Endothelial cell (in vitro differentiated cells): ENCODE measurements at places on chromosomes 1 and 21. TPM values are rescaled to one million over a fixed set of nuclear protein-coding genes. Genes with fewer than 3 reads are reported as not detected.
A peak's percentile ranks its signal among the peaks of the same experiment; 100 is the strongest.

GRCh38 chr1:205066141-205066818 lies 18.0 kb downstream of the TMEM81 start:
- no peak overlapping the region for H3K4me3 ChIP-seq
- DNase-seq, result no peak
- no peaks in the 10 kb centered on the region for H3K4me1 ChIP-seq
- no peaks in the 10 kb centered on the region for H3K36me3 ChIP-seq

- peaks cover under 1% of the 10 kb centered on the region for H3K27me3 ChIP-seq
- peaks cover under 1% of the 10 kb centered on the region for H3K4me1 ChIP-seq
- H3K4me3 ChIP-seq, result no peak overlapping the region
- DNase-seq, result no peak
Measured at GRCh38 chr1:228148935-228149405, 760 bp upstream of the GJC2 start.

DNA sequence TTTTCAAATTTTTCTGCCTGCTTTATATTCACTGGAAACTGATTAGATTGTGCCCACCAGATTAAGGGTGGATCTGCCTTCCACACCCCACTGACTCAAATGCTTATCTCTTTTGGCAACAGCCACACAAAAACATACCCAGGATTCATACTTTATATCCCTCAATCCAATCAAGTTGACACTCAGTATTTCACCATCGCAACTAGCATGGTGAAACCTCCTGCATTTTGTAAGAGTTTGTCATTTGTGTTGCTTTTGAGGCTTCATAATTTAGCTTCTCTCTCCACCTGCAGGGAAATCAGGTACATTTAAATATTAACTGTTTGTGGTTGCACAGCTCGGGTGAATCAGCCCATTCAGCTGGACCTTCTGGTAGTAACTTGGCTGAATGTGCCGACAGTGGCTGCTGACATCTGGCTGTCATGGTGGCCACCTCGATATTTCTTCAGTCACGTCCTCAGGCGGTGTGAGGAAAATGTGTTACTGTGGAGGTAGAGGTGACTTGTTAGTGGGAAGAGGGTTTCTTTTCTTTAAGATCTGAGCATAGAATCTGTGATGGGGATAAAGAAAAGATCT lies 224.0 kb downstream of the PTBP2 start:
- no peak overlapping the region for H3K4me3 ChIP-seq
- H3K27ac ChIP-seq, result no peak overlapping the region
- no peaks in the 10 kb centered on the region for H3K36me3 ChIP-seq
- H3K4me1 ChIP-seq, result no peaks in the 10 kb centered on the region
- peaks cover 1% of the 10 kb centered on the region for H3K27me3 ChIP-seq

- no peaks in the 10 kb centered on the region for H3K4me1 ChIP-seq
- no peaks in the 10 kb centered on the region for H3K27me3 ChIP-seq
- no peak overlapping the region for H3K4me3 ChIP-seq
- H3K27ac ChIP-seq, result no peak overlapping the region
Measured at GRCh38 chr1:36040238-36040637, 43.7 kb upstream of the TEKT2 start.

DNA sequence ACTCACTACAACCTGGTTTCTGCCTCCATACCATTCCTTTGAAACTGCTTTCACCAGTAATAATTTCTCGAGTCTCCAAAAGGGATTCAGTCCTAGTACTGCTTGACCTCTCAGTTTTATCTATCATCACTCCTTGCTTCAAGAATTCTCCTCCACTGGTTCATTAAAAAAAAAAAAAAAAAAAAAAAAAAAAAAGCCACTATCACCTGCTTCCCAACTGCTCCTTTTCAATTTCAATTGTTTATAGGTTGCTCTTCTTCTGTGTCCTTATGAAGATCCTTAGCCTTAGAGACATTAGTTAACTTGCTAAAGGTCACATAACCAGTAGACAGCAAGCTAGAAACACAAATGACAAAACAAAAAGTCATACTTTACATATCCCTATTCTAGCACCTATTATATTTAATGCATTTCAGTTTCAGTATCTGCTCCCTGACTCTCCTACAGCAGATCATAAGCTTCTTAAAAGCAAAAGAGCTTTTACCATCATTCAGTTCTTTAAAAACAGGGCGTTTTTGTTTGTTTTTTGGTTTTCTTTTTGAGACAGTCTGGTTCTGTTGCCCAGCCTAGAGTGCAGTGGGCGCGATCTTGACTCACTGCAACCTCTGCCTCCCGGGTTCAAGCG lies 7.1 kb downstream of the NRDC start:
- no peaks in the 10 kb centered on the region for H3K36me3 ChIP-seq
- H3K4me3 ChIP-seq, result no peak overlapping the region
- H3K27ac ChIP-seq, result no peak overlapping the region
- DNase-seq, result no peak
- peaks cover 2% of the 10 kb centered on the region for H3K27me3 ChIP-seq

DNA sequence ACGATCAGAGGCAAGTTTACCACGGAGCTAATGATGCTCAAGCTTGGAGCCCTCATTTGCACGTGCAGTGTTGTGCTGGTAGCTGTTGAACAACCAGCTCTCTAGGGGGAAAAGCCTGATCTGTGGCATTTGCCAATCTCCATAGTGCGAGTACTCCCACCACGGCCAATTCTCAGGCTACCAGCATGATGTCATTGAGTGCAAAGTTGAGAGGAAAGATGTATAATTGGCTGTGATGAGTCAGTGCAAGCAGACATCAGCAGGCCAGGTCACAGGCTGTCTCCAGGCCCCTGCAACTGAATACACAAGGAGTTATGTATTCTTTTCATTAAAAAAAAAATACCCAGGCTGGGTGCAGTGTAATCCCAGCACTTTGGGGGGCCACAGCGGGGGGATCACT lies 233.1 kb upstream of the VAMP3 start:
- no peaks in the 10 kb centered on the region for H3K4me1 ChIP-seq
- H3K27ac ChIP-seq, result no peak overlapping the region
- peaks cover 5% of the 10 kb centered on the region for H3K27me3 ChIP-seq
- no peaks in the 10 kb centered on the region for H3K36me3 ChIP-seq

GRCh38 chr1:98099501-98099900 lies 178.7 kb upstream of the DPYD start:
- no peak overlapping the region for H3K27ac ChIP-seq
- H3K4me3 ChIP-seq, result no peak overlapping the region
- no peaks in the 10 kb centered on the region for H3K4me1 ChIP-seq
- no peaks in the 10 kb centered on the region for H3K27me3 ChIP-seq
- no peak for DNase-seq
- no peaks in the 10 kb centered on the region for H3K36me3 ChIP-seq

- no peak for DNase-seq
- peaks cover 3% of the 10 kb centered on the region for H3K36me3 ChIP-seq
- H3K27ac ChIP-seq, result no peak overlapping the region
- H3K27me3 ChIP-seq, result peaks cover 2% of the 10 kb centered on the region
- no peak overlapping the region for H3K4me3 ChIP-seq
Measured at GRCh38 chr1:176068256-176068655, 138.8 kb downstream of the COP1 start.

DNA sequence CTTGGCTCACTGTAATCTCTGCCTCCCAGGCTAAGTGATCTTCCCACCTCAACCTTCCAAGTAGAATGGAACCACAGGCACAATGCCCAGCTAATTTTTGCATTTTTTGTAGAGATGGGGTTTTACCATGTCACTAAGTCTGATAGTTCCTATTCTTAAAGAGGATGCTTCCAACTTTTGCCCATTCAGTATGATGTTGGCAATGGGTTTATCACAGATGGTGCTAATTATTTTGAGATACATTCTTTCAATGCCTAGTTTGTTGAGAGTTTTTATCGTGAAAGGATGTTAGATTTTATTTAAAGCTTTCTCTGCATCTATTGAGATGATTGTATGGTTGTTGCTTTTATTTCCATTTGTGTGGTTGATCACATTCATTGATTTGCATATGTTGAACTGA lies 103.9 kb downstream of the SLC44A5 start:
- no peak overlapping the region for H3K4me3 ChIP-seq
- no peak for DNase-seq
- H3K4me1 ChIP-seq, result no peaks in the 10 kb centered on the region
- no peaks in the 10 kb centered on the region for H3K36me3 ChIP-seq
- H3K27me3 ChIP-seq, result peaks cover 3% of the 10 kb centered on the region

- DNase-seq, result no peak
- no peak overlapping the region for H3K27ac ChIP-seq
- H3K27me3 ChIP-seq, result peaks cover 1% of the 10 kb centered on the region
- peaks cover 22% of the 10 kb centered on the region for H3K36me3 ChIP-seq
- H3K4me1 ChIP-seq, result no peaks in the 10 kb centered on the region
- H3K4me3 ChIP-seq, result no peak overlapping the region
Measured at GRCh38 chr1:26945138-26945537, 15.1 kb downstream of the KDF1 start.

GRCh38 chr1:210620867-210621488 lies 292.3 kb downstream of the HHAT start:
- no peaks in the 10 kb centered on the region for H3K4me1 ChIP-seq
- no peak overlapping the region for H3K27ac ChIP-seq
- H3K4me3 ChIP-seq, result no peak overlapping the region
- H3K36me3 ChIP-seq, result no peaks in the 10 kb centered on the region

DNA sequence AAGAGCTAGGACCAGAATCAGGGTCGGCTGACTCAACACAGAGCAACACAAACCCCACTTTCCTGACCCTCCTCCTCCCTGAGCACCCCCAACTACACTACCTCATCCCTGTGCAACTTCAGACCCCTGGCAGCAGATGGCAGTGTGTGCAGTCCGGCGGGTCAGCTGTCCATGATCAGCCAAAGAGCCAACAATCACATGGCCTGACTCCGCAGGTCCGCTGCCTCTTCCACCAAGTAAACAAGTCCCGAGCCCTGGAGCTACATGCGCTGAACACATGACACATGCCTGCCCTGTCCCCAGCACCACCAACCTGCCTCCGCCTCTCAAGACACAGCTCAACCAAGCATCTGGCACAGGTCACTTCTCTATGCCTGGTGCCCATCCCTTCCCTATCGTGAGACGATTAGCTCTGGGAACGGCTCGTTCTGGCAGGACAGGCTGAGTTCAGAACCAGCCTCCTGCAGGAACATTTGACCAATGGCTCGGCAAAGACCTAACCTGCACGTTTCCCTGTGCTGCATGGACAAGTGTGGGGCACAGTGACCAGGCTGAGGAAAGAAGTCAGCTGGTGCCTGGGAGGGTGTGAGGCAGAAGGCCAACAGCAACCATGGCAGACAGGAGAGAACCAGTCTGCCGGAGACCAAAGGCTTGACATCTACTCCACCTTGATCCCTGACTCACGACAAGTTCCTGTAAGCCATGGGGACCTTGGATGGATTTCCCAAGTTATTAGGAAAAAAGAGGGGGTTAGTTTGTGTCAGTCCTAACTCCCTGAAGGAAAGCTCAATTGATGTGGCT lies 60.3 kb downstream of the CD46 start:
- peak; percentile 62 for DNase-seq
- no peak overlapping the region for H3K27ac ChIP-seq
- peak overlapping the region; percentile 37 for H3K4me3 ChIP-seq
- H3K36me3 ChIP-seq, result peaks cover 66% of the 10 kb centered on the region
- peaks cover 39% of the 10 kb centered on the region for H3K4me1 ChIP-seq

- DNase-seq, result no peak
- H3K27me3 ChIP-seq, result peaks cover 2% of the 10 kb centered on the region
- peaks cover 9% of the 10 kb centered on the region for H3K4me1 ChIP-seq
- no peak overlapping the region for H3K4me3 ChIP-seq
- no peaks in the 10 kb centered on the region for H3K36me3 ChIP-seq
- no peak overlapping the region for H3K27ac ChIP-seq
Measured at GRCh38 chr1:245434280-245434679, 279.5 kb downstream of the KIF26B start.

GRCh38 chr1:93749894-93750301 lies 68.3 kb upstream of the BCAR3 start:
- H3K27ac ChIP-seq, result no peak overlapping the region
- peak; percentile 21 for DNase-seq
- no peaks in the 10 kb centered on the region for H3K27me3 ChIP-seq
- H3K4me1 ChIP-seq, result peaks cover 24% of the 10 kb centered on the region
- H3K36me3 ChIP-seq, result peaks cover 4% of the 10 kb centered on the region

DNA sequence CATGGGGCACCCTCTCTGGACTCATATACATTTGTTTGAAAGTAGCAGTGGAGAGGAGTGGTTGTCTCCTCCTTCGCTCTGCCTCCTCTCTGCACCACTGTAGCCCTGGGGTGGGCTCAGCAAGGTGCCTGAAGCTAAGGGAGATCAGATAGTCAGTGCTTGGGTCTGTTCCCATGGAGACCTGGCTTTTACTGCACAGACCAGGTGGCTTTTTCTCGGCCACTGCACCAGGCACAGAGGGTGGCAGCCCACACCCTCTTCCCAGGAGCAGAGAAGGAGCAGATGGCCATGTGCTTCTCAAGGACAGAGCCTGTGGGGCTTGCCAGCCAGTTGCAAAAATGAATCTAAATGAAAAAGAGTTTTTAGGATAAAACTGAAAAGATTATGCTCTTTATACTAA lies 123.4 kb upstream of the KCNK1 start:
- H3K27me3 ChIP-seq, result no peaks in the 10 kb centered on the region
- no peak for DNase-seq
- H3K4me3 ChIP-seq, result no peak overlapping the region
- no peaks in the 10 kb centered on the region for H3K36me3 ChIP-seq
- H3K4me1 ChIP-seq, result no peaks in the 10 kb centered on the region

- DNase-seq, result no peak
- H3K27me3 ChIP-seq, result peaks cover 4% of the 10 kb centered on the region
- no peak overlapping the region for H3K27ac ChIP-seq
- no peak overlapping the region for H3K4me3 ChIP-seq
- peaks cover 3% of the 10 kb centered on the region for H3K36me3 ChIP-seq
Measured at GRCh38 chr1:43011020-43011419, 52.4 kb upstream of the SLC2A1 start.

GRCh38 chr1:209736490-209737117 lies 19.2 kb upstream of the TRAF3IP3 start:
- no peak for DNase-seq
- no peaks in the 10 kb centered on the region for H3K4me1 ChIP-seq
- H3K27ac ChIP-seq, result no peak overlapping the region
- H3K4me3 ChIP-seq, result no peak overlapping the region

DNA sequence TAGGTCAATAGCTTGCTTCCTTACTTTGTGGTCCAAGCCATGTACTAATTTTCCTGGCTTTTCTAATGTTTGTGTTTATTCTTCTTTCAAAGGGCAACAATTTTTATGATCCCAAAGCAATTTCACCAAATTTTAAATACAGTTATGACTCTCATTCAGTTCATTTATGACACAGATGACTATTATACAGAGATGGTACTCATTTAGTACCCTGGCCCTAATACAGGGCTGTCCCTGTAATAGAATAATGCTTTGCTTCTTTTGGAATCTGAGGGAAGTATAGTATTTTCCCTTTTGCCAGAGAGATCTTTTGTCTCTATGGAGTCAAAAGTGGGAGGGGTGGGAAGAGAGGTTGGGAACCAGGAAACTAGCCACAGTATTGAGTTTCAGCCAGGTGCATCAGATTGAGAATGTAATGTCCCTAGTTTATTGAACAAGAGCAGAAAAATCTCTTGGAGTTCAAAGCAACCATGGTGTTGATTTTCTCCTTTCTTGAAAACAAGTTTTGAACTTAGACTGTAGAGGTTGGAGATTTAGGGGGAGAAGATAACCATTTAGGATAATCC lies 20.4 kb downstream of the DENND2D start:
- no peak for DNase-seq
- peak overlapping the region; percentile 39 for H3K27ac ChIP-seq
- no peaks in the 10 kb centered on the region for H3K27me3 ChIP-seq
- H3K4me3 ChIP-seq, result no peak overlapping the region

Gene KRTAP19-3
- not detected for total RNA-seq

Gene SPRR2E
- total RNA-seq, result not detected

Gene CRYBG2
- 1.4 TPM for total RNA-seq

Gene WDR64
- 0.80 TPM for total RNA-seq

Gene RNU1-2
- 3,428 TPM for total RNA-seq

Gene PAPPA2
- 0.33 TPM for total RNA-seq

Gene OR2M3
- not detected for total RNA-seq

Gene SPATA21
- total RNA-seq, result not detected

Gene PRPF38B
- 54.3 TPM for total RNA-seq

Gene FTCD
- 1.5 TPM for total RNA-seq

Gene DDR2
- 0.33 TPM for total RNA-seq

Gene ERVH48-1
- total RNA-seq, result 20.5 TPM
